ENCODE measurements at places on chromosomes 11 and 22.
A peak's percentile ranks its signal among the peaks of the same experiment; 100 is the strongest.

- DNase-seq = no peak
Measured at GRCh38 chr22:46606886-46607285, 13.3 kb upstream of the GRAMD4 start.

DNA sequence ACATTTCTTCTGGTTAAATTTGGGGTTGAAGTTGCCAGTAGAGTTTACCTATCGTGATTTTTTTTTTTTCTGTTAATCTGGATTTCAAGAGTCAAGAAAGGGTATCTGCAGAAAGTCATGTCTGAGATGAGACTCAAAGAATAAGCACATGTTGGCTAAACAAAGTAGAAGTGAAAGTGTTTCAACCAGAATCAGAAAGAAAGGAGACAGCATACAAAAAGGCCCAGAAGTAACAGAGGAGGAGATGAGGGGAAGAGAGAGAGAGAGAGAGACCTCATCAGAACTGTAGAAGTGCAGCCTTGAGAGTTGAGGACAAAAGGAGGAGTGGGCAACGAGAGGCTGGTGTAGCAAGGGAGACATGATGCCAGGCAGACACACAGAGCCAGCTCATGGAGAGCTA is 54.9 kb downstream of the SVIP start:
- no peak for DNase-seq

DNA sequence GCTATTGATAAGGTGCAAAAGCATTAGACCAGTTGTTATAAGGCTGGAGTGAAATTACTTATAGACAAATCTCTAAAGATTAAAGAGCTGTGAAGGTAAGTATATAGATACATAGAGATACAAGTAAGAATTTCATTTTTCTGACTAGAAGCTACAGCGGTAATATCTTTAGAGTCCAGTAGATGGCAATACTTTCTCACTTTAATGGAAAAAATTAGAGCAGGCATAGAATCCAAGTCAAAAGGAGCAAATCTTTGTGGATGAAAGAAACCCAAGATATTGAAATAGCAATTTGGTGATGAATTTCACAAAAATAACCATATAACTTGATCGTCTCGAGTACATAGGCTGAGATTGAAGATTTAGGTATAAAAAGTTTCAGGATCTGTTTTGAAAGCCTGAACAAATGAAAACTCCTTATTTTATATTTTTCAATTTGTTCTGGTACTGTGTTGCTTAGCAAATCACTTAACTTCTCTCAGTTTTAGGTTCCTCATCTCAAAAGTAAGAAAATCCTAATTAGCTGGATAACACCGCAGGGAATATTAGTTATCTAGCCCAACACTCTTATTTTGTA is 81.9 kb downstream of the UVRAG start:
- DNase-seq = peak; percentile 61

- DNase-seq = no peak
Measured at GRCh38 chr11:132623511-132623910, 908.8 kb downstream of the OPCML start.

DNA sequence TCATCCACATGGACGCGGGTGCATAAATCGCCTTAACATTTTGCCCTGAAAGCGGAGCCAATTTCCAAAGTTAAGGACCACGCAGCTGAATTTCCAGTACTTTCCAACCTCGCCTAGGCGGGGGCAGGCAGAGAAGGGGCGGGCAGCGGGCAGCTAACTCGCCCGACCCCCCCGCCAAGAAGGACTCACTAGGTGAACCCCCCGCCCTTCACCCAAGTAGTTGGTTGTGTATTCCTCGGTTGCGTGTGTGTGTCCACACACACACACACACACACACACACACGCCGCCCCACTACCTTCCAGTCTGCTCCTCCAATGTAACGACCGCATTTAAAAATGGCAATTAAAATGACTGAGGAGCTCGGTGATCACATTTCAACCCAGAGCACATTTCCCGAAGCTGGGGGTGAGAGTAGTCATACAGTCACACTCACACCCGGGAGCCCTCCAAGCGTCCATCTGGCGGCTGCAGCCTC is 1.4 kb downstream of the TENM4 start:
- peak; percentile 37 for DNase-seq

- no peak for DNase-seq
Measured at GRCh38 chr22:19175602-19176174, 2.8 kb downstream of the SLC25A1 start.

DNA sequence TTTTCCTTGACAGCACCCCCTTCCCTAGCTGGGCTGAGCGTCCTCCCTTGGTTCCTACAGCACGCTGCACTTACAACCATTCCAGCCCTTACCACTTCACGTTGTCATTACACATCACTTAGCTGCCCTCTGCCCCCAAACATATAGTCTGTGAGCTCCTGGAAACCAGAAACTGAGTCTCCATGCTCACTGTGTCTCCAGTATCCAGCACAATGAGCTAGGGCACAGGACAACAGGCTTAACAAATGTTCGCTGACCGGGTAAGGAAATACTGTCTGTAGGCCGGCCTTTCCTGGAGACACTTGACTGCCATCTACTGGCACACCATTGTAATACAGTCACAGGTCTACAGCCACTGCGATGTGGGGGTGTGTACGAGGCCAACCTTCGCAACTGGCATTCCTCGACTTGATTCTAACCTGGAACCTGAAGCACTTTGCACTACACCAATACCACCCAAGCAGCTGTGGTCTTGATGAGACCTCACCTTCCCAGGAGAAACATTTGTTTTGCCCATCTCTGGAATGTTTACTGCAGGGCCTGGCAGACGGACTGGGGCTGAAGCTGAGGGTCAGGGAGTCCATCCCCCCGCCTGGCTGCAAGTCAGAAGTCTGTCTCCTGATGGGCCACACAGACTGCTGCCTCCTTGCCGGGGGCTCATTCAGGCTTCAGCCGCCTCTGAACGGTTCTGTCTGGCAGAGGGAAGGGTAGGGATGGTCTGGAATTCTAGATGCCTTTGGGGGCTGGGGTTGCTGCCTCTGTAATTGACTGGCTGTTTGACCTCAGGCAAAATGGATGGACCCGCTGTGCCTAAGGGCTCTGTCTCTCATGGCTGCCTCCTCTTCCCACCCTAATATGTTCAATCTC is 72.0 kb downstream of the SYN3 start:
- DNase-seq = peak; percentile 74

GRCh38 chr11:100681064-100681502 is 6.0 kb upstream of the ARHGAP42 start:
- DNase-seq = peak; percentile 49

- DNase-seq = peak; percentile 9
Measured at GRCh38 chr11:34105957-34106504, 602 bp downstream of the NAT10 start.

DNA sequence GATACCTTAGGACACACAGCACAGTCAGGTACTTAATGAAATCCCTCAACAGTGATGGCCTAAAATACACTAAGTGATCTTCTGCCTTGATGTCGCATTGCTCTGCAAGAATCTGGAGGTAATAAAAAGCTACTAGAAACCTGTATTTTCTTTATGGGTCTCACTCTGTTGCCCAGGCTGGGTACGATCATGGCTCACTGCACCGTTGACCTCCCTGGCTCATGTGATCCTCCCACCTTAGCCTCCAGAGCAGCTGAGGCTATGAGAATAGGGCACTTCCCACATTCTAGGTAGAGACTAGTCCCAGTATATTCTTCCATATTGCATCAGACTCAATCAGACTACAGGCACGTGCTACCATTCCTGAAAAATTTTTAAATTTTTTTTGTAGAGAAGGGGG is 21.7 kb downstream of the VSIG10L2 start:
- DNase-seq = no peak

DNA sequence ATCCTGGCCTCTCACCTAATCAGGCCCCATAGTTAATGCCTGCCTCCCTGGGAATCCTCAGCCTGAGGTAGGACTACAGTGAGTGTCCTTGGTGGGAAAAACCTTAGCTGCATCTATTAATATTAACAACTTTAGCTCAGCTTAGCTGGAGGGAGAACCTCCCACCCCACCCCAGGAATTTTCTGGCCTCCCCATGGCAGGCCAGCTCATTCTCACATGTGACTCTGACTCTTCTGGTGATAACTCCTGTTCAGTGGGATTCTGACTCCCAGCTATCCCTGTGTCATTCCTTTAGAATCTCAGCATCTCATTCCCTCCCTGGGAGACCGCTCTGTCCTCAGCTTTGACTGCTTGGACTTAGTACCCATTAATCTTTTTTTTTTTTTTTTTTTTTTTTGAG is 14.5 kb downstream of the ART5 start:
- peak; percentile 77 for DNase-seq

DNA sequence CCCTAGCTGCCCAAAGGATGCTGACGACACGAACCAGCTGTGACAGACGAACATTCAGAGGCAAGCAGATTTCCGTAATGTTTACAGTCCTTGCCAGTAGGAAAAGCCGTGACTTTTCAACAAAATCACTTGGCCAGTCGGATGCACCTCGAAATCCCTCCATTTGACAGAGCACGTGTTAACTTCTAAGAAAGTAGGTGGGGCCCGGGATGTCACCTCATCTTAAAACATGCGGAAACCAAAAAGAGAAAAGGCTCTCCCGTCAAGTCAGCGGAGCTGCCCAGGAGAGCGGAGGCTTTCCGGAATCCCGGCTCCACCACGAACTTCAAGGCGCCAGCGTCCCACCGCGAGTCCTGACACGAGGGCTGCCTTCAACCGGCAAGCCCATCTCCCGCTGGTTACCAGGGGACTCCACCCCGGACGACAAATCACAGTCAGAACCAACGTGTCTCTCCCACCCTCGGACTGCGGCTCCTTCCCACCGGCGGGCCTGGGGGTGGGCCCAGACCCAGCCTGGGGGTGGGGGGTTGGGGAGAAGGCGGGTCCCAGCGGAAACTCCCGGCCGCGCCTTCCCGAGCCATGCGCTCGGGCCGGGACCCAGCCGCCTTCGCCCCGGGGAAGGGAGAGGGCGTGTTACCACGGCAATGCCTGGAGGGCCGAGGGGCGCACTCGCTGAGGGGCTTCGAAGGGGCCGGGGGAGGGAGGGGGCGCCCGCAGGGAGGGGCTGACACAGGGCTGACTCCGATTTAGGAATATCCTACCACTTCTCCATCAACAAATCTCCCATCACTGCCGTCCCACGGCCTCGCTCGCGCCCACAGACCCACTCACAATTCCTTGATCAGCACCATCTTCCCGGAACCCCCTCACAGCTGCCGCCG is 475 bp downstream of the PITPNB start:
- peak; percentile 73 for DNase-seq

DNA sequence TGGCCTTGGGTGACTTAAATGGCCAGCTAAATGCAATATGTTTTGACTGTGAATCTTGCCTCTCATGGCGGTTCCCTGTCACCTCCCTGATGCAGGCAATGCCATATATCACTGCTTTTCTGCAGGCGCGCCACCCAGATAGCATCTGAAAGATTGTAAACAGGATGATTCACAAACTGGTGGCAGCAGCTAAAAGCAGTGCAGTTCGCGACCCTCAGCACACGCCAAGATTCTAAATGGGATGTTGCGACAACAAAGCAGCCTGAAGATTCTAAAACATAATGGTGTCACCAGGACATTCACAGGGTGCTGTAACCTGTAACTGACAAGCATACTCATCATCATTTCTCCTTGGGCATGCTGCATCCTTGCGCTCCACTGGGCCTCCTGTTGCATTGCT is 440.4 kb upstream of the CADM1 start:
- DNase-seq = no peak

- no peak for DNase-seq
Measured at GRCh38 chr11:16770016-16770415, 31.6 kb downstream of the C11orf58 start.

DNA sequence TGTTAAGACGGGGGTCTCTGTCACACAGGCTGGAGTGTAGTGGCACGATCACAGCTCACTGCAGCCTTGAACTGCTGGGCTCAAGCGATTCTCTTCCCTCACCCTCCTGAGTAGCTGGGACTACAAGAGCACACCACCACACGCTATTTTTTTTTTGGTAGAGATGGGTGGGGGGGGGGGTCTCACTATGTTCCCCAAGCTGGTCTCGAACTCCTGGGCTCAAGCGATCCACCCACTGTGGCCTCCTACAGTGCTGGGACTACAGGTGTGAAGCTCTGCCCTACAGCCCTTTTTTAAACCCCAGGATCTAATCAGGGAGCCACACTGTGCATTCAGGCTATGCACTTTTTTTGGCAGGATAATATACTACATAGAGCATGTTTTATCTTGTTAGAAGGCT is 1.4 kb upstream of the DHCR7 start:
- no peak for DNase-seq

DNA sequence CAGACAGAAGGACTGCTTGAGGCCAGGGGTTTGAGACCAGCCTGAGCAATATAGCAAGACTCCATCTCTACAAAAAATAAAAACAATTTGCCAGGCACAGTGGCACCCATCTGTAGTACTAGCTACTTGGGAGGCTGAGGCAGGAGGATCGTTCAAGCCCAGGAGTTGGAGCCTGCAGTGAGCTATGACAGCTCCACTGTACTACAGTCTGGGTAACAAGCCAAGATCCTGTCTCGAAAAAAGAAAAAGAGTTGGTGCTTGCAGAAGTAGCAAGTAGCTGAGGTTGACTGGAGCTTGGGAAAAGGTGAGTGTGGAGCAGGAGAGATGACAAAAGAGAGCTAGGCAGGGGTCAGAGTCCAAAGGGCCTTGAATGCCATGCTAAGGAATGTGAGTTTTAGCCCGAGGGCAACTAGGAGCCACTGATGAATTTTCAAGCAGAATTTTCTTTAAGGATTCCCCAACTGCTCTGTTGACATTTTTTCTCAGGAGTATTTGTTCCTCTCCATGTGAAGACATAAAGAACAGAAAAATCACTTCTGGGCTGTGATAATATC is 3.1 kb downstream of the AP1B1 start:
- no peak for DNase-seq

- DNase-seq = peak; percentile 75
Measured at GRCh38 chr11:130435671-130436070, 7.3 kb upstream of the ADAMTS8 start.

GRCh38 chr11:118401880-118402590 is 629 bp downstream of the ATP5MG start:
- peak; percentile 69 for DNase-seq

- no peak for DNase-seq
Measured at GRCh38 chr22:24519496-24519895, 24.4 kb downstream of the UPB1 start.

- no peak for DNase-seq
Measured at GRCh38 chr22:37346505-37346895, 64.2 kb downstream of the CYTH4 start.

DNA sequence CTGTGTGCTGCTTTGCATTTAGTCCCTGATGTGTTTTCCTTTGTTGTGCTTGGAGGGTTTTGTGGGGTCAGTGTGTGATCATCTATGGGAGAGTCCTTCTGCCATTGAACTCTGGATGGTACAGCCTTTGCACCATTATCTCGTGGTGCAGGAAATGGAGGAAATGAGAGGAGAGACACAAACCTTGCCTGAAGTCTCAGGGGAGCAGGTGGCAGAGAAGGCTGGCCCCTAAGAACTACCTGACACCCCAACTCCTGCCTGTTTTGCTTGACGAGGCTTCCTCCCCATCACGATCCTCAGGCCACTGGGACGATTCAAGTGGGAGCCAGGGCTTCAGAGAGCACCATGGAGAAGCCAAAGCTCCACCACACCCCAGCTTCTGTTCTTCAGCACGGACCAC is 1316.4 kb downstream of the TBC1D22A start:
- no peak for DNase-seq

DNA sequence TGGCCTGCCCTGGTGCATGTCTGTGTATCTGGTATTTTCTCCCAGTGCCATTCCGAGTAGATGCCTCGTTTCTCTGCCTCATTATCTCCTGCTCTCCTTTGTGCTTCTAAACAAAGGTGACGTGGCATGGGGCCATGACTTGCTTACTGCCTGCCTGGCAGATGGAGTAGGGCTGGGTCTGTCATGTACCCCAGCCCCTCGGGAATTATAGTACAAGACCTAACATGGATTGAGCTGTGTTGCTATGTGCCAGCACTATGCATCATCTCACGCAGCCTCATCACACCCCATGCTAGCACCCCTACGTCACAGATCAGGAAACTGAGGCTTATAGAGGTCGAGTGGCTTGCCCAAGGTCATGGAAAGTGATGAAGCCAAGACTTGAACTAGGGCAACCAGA is 88.1 kb downstream of the GALNT18 start:
- DNase-seq = no peak

All from fibroblast of skin of back (primary cell).